Stimulated activated CD4-positive, alpha-beta T cell treated with anti-CD3 and anti-CD28 coated beads, Interleukin-1b, Interleukin-23, amount 100 ng/mL, for 48 hours (primary cell): ENCODE measurements at places on chromosomes 11 and 22.

GRCh38 chr22:21443735-21444421 lies 23.3 kb upstream of the TMEM191C start:
- no peak for DNase-seq

DNA sequence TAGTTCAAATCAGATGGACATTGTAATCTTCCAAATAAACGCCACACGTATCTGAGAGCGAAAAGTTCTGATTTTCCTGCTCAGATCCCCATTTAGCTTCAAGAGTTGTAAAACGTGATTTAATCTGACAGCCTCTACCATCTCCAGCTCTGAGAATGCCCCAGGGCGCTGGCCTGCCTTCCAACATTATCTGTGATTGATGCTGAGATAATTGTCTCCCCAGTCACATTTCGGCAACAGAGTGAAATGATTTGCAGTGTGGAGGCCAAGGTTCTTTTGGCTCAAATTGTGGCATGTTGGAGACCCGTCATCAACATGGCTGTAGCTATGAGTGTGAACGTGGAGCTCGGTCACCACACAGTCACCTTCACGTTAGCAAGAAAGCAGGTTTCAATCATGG lies 283.4 kb downstream of the BRD1 start:
- DNase-seq = no peak

DNA sequence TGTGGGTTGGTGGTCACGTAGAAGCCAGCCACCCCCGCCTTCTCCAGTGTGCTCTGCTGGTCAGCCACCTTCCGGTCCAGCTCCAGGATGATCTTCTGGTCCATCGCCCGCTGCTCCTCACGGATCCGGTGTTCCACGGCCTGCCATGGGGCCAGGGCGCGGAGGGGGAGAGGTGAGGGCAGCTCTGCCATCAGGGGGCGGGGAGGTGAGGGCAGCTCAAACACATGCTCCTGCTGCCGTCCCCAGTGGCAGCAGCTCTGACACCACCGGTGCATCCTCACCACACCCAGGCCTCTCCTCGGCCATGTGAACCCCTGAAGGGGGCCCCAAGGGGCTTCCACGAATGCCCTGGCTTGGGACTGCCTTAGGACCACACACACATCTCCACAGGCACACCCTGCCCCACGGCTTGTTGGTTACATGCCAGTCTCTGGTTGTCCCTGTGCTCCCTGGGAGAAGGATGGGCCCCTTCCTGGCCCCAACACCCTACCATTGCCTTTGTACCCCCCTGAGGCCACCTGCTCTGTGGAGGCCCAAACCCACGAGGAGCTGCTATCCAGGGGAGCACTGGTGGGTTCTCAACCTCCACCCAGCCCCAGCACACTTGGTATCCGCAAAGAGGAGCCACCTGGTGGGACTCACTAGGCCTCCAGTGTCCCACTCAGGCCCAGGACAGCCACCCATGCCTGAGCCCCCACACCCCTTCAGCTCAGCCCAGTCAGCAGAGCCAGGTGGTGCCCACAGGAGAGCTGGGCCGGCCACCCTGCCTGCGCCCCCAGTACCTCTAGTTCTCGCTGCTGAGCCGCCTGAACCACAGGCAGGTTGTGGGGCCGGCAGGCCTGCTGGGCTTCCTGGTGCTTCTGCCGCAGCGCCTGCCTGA lies 4.3 kb downstream of the DGCR6L start:
- DNase-seq = no peak

DNA sequence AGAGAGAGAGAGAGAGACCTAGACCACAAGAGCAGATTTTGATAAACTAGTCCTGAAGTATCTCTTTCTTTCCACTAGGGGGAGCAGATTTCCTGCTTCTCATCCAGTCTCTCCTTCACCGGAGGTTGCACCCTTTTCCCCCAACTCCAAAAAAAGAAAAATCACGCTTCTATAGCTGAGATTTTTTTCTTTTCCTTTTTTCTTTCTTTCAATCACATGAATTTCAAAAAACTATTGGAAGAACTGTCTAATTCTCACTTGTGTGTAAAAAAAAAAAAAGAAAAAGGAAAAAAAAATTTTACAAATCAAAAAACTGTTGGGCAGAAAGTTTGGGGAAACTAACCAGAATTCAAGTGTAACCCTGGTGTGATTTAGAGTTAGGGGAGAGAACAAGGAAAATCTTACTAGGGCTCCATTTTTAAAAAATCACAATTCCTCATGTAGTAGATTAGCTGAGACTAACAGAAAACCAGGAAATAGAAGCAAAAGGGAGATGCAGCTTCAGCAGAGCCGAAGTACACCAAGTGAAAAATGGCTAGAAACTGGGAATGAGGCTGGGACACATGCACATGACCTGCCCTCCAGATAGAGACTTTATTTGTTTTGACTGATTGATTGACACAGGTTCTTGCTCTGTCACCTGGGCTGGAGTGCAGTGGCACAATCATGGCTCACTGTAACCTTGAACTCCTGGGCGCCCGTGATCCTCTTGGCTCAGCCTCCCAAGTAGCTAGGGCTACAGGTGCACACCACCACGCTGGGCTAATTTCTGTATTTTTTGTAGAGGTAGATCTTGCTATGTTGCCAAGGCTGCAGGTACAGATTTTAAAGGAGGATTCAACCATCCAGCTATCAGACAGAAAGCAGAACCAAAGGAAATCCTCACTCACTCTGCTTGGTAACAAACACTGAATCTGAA lies 27.1 kb downstream of the SDHD start:
- DNase-seq = no peak

GRCh38 chr11:92482492-92483060 lies 258.0 kb downstream of the FAT3 start:
- DNase-seq = no peak

DNA sequence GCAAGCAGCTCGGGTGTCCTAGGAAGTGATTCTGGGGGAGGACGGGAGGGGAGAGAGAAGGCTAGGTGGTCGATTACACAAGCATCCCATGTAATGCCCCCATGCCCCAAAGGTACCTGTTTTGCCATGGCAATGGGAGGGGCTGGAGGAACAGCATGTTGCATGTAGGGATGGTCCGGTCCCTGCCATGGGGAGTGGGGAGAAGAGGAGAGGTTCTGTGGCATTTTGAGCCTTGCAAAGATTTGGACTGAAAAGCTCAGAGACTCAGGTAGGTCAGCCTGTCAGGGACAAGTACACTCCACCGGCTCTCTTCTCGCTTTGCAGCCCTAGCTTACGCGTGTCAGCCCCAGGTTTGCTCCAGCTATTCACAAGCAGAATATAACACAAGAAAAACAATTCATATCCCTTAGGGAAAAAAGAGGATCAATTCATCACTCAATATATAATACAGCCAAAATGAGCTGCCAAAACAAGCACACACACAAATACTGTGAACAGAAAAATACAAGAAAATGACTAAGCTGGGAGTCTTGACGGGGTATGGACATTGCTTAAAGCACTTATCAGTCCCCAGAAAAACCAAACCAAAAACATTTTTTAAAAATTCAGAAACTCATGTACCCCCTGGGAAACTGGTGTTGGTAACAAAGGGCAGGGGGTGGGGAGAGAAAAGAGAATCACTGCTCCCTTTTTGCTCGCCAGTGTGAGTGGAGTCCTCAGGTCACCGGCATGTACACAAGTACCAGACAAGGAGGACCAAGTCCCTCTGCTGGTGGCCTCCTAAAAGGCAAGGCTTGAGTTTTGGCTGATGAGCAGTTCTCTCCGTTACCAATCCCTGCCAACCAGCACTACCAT lies 21.6 kb downstream of the APOL5 start:
- no peak for DNase-seq
